ENCODE measurements at places on chromosomes 6 and 20.

GRCh38 chr6:49551078-49551865 lies 804 bp downstream of the C6orf141 start:
- DNase-seq: no peak

- DNase-seq: no peak
These were observed 123.2 kb downstream of the KHDRBS2 start for GRCh38 chr6:62162858-62163257.

DNA sequence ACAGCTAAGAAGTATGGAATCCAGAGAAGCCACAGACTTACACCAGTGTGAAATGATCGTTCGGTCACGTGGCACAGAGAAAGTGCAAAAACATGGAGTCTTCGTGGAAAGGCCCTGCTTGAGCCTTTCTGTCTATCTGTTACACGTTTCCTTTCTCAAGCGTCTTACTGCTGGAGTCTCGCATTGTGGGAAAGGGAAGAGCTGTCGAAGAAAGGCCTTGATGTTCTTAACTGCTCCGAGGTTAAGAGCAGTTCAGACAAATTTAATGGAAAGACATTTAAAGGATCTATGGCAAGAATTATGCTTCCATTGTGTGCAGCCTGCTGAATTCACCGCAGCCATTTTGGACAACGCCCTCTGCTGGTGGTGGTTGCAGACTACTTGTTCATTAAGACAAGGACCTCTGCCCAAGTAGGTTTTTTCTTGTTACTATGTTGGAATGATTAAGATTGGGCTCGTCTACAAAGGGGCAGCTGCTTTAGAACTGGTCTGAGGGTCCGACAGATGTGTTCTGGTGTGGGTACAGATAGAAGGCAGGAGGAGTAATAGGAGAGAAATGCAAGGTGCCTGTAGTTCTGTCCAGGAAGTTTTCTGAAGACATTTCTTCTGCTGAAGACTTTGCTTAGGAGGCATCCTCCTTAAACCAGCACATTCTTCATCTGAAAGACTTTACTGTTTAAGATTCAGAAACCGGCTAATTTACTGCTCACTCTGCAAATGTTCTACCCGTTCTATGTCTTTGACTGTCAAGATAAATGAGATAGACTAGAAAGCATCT lies 24.7 kb upstream of the CCN6 start:
- peak; percentile 71 for DNase-seq

GRCh38 chr6:149484733-149485700 lies at the start of gene ZC3H12D:
Gene ZC3H12D, minus strand, starts transcription at chr6:149485014. Its CDS starts 10,471 bp downstream, at chr6:149474543.
- DNase-seq: no peak

- DNase-seq: no peak
These were observed 904 bp upstream of the UST start for GRCh38 chr6:148745926-148746325.

DNA sequence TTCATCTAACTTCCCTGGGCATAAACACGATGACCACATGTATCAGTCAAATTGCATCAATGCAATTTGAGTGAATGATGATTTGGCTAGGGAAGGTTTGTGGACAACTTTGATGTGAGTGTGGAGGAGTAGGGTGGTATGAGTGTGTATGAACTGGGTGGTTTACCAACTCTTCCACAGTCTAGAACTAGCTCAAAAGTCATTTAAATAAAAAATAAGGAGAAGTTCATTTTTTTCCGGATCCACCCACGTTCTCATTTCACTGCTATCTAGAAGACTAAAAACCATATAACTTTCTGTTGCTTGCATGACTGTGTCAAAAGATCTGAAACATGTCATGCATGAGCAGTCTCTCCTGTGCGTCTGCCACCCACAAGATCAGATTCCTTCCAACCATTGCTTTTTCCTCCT lies 23.6 kb downstream of the SLC35D3 start:
- no peak for DNase-seq

- no peak for DNase-seq
These were observed 32.2 kb downstream of the PRPH2 start for GRCh38 chr6:42690151-42690702.

GRCh38 chr6:63521475-63522210 lies 50.6 kb upstream of the LOC128125822 start:
- no peak for DNase-seq

GRCh38 chr6:90044833-90045381 lies 150.6 kb downstream of the GJA10 start:
- DNase-seq: no peak

- peak; percentile 59 for DNase-seq
These were observed 48.7 kb downstream of the PDYN start for GRCh38 chr20:1945134-1945618.

DNA sequence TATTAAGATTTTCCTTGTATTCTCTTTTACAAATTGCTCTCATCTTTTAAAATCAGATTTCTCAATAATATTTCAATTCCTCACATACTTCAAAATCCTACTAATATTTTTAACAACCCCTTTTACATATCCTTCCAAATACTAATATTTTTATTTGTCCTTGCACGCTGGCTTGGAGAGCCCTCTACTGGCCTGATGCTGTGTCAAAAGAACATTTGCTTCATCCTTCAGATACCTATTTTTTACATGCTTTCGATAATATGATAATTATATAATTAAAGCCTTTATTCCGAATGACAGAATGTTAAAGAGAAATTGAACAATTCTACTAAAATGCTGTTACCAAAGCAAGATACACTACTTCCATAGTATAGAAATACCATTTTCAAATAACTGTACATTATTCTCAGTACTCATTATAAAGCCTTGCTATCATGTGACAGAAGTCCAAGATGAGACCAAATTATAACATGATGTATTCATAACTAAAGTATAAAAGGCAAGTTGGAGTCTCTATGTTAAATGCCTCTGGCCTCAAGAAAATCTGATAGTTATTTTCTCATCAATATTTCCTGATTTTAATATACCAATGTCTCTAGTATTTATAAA lies 39.0 kb upstream of the PLN start:
- no peak for DNase-seq

DNA sequence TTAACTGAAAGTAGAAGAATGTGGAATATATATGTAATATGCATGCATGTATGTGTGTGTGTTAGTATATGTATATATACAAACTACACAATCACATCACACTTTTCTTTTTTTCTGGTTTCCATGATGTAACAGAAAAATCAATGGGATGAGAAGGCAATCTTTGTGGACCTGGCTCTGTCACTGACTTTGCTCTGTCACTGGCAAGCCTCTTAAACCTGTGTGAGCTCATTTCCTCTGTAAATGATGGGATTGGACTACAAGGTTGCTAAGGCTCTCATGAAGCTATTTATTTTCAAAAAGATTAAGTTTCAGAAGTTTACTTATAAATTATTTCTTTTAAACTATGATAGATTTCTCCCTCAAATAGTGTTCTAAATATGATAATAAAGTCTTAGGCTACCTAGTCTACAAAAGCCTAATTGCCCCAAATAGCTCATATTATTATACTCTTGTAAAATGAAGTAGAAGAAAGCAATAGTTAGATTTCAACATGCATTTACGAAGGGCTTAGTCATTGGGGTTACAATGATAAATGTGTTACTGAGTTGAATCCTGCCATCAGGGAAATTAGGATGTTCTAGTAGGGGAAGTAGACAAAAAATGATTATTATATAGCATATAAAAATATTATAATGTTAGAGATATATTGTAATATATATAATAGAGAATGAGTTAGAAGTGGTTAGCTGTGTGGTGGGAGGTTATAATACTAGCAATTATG lies 129.3 kb downstream of the AFG1L start:
- no peak for DNase-seq

- no peak for DNase-seq
These were observed 6.8 kb upstream of the ADTRP start for GRCh38 chr6:11785415-11785773.

DNA sequence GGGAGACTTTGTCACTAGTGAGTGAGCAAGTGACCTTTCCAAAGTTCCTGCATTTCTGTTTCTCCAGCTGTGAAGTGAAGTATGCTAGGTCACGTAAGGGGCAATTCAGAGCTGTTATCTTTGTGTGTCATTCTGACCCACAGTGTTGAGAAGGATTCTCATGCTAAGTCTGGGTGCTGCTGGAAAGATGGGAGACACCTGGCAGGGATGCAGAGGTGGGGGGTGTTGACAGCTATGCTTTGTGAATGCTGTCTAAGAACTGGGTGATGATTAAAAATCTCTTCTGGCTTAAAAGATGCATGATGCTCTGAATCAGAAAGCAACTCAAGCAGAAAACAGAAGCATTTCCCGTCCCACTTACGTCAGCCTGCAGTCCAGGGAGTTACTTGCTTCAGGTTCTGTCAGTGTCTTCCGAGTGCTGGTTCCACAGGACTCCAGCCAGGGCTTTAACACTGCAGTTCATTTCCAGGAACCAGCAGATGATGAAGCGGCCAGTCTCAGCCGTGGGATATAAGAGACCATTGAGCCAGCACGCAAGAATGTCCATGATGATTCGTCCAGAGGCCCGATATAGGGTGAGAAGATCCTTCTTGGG lies 30.9 kb upstream of the ASXL1 start:
- no peak for DNase-seq

DNA sequence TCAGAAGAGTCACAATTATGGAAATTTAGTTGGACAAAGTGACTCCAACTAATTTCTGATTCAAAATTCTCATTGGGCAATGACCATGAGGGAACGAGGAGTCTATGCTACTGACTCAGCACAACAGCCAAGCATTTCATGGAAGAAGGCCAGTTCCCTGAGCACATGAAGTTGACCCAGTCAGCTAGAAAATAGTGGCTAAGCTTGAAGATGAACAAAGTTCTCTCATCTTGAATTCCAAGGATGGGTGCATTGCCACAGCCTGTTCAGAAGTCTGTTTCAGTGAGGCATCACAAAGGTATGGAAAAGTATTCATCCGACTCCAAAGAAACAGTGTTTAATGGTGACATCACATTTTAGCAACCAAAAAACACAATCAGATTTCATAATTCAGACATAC lies 676.9 kb downstream of the HACE1 start:
- DNase-seq: no peak

DNA sequence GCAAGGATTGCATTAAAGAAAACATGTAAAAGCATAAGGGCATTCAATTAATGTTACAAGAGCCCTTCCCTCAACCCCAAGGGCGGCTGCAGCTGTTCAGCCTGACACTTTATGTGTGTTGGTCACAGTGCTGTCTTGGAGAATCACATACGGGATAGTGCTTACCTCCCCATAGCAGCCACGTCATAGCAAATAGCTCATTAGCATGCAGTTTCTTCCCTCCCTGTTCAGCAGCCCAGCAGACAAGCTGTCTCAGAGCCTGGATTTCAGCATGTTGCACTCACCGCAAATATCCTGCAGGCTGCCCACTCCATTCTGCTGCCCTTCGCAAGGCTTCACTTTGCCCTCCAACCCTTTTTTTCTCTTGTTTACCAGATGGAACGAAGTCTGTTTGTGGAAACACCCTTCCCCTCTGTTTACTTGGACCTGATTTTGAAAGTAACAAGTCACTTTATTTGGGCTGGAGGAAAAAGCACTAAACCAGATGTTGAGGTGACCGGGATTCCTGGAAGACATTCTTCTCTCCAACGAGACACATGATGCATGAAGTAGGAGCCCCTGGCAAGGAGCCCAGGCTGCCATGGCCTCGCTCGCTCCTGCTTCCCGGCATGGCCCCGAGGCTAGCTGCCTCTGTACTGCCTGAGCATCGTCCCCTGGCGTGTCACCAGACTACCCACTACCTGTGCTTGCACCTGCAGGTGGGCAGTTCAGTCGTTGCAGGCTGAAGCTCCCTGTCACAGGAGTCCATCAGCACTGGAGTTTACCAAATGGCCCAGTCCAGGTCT lies 151.6 kb upstream of the GMDS start:
- DNase-seq: no peak

DNA sequence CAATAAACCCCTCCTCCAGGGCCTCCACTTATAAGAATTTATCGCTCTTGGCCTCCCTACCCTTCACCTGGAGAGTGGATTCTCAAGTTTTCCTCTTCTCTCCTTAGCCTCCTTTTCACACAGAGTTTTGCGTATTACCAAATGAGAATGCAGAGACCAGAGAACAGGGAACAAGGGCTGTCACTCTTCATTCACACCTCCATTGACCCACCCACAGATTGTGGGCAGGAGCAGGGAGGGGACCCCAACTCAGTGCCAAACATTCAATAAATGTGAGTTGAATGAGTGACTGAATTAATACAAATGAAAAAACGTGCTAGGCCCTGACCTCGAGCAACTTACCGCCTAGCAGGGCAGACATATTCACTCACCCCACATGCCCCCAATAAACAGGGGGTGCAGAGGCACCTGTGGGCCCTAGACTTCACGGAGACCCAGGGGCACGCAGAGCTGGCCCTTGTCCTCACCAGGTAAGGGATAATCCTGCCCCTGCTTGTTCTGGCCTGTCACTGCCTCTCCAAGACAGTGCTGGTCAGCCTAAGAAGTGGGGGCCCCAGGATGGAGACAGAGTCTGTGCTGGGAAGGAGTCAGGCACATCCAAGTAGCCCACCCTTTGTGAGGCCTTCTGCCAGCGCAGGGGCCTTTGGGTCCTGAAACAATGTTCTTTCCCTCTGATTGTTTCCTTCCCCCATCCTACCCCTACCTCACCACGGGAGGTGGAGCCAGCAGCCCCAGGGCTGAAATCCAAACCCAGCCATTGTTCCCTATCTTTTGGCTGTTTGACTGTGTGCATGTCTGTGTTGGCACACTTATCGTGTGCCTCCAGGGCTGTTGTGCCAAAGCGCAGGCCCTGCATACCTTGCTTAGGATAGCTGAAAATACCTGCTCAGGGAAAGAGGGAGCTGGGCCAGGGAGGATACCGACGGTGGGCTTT lies 8.4 kb upstream of the TJAP1 start:
- no peak for DNase-seq

- no peak for DNase-seq
These were observed 117.0 kb downstream of the FARS2 start for GRCh38 chr6:5378331-5378730.
